ENCODE measurements at places on chromosomes 1 and 21.

- DNase-seq, result no peak
Observed at GRCh38 chr1:38444770-38445442, 398.3 kb upstream of the POU3F1 start.

DNA sequence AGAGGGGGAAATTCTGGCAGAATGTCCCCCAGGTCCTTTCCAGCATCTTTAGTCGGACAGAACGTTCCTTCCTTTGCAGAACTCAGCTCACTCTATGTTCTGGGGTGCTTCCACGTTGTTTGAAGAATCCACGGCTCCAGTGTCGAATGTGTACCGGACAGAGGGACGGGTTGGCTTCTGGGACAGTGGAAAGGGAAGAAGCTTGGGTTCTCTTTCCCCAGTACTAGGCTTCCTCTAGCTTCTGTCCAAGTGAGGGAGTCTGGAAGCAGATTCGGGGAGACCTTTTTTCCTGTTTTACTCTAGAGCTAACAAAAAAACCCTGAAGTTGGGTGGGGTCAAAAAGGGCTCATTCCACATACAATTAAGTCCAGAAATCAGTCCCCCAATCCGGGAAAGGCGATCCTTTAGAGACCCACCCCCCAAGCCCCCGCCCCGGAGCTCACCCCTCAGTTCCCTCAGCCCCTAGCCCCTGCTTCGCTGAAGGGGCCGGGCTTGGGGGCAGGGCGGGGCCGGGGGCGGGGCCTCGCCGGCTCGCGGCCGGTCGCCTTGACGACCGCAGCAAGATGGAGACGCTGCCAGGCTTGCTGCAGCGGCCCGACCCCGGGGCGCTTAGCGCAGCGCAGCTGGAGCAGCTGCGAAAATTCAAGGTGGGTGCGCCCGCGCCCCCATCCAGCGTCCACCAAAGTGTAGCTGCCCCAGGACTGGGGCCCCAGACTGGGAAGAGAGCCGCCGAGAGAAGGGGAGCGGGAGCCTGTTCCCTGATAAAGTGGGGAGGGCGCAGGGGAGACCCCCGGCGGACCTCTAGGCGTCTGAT is at the start of gene RIIAD1:
TSS of gene RIIAD1 (plus strand) at position 549 of the 814 bp plus-strand sequence. CDS start at position 564, 15 bp downstream.
- DNase-seq, result peak; percentile 32

- DNase-seq, result no peak
Observed at GRCh38 chr1:19344372-19344810, 32.3 kb downstream of the SLC66A1 start.

DNA sequence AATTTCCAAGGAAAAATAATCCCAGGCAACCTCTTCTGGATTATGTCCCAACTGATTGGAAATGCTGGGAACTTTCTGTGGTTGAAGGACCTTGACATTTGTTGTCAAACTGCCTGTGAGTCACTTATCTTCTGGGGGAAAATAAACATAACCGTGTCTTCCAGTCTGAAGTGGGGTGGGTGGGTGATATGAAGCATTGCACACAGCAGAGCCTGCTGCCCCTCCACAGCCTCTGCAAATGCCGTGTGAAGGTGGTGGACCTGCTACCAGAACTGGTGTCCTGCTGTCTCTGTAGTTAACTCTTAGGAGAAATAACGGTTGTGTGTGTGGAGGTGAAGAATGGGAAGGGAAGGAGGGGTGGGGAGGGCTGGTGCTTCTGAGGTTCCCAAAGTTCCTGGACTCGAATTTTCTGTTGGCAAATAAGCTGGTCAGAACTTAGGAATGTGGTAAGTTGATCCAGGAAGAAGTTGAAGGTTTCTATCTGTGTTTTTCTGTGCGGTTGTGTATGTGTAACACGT is 23.2 kb downstream of the GALNT2 start:
- DNase-seq, result no peak

DNA sequence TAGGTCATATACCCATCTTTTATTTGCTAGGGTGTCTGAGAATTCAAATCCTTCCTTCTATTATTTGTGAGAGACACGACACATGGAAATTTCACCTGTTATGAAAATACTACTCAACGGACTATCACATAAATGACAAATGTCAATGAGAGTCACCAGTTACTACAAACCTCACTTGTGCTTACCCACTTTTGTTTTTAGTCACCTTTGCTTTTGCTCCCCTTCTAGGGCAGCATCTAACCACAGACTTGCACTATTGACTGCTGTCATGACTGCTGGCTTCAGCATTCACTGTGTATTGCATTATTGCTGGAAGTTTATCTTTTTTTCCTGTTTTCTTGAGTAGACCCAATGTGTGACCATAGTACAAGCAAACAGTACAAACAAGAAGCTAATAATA is 1048.0 kb downstream of the PLA2G4A start:
- DNase-seq, result no peak

- DNase-seq, result no peak
Observed at GRCh38 chr1:23667411-23667810, 24.2 kb upstream of the RPL11 start.

- DNase-seq, result no peak
Observed at GRCh38 chr21:44994695-44995342, 55.0 kb downstream of the SLX9 start.

DNA sequence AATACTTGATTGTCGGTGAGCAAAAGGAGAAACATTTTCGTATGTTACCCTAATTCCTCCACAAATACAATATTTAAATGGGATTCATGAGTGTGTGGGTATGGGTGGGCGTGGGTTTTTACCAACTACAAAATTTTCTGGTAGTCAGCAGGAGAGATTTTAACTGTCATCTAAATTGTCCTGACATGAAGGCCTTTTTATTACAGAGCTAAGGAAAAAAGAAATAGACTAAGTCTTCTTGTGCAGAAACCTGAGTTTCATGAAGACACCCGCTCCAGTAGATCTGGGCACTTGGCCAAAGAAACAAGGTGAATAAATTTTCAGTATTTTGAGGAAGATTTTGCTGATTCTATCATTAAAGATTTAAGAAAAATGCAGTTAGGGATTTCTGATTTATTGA is 752 bp downstream of the RGS18 start:
- DNase-seq, result no peak

DNA sequence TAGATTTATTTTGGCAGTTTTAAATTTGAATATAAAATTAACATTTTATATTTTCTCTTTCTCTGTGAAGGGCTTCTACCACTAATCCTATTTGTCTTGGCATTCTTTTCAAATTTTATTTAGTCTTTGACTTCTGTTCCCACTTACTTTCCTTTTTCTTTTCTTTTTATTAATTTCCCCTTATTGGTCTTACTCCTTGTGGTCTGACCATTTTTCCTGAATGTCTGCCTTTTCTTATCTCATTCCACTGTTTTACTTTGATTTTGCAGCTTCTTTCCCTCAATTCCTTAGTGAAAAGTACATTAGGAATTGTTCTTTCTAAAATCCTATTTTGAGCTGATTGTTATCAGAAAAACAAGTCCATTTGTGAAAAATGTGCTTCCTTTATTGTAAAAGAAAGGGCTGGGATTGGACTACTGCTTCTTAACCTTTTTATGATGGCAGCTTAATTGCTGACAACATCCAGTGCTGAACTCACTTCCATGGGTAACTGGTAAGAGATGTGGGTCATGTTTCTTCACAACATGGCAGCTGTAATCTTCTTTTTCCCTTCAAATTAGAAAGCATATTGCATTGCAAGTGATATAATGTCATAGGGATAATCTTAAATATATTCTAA is 284.6 kb downstream of the DNM3 start:
- DNase-seq, result no peak

DNA sequence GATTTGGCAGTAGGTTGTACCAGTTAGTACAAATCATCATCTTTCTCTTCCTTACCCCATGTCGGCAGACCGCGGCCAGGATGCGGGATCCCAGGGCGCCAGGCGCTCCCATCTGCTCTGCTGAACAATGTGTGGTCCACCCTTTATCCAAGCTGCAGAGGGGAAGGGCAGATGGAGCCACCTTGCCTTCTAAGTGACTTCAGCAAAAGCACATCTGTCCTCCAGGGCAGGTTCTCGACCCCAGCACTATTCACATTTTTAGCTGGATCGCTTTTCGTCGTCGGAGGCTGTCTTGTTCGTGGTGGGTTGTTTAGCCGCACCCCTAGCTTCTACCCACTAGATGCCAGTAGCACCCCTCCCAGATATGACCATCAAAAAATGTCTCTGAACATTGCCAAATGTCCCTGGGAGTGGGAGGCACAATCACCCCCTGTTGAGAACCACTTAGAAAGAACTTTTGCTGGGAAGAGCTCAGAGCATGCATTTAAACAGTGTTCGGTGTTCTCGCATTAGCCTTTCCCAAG is 58.1 kb upstream of the SIM2 start:
- DNase-seq, result no peak

- DNase-seq, result no peak
Observed at GRCh38 chr1:1677718-1678580, 14.6 kb downstream of the SLC35E2B start.

DNA sequence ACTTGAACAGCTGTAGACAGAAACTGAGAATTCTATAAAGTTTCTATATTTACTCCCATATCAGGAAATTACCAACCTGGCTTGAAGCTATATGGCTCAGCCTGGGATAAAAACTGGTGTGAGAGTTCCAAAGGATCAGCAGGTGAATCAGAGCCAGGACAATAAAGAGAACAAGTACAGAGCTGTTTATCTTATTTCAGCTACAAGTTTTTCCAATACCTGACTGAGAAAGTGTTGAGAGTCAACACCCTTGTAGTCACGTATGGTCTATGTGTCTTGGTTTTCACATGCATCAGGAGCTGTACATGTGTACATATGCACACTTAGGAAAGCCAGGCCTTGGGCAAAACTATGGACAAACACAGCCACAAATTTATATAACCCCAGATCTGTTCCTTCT is 40.7 kb upstream of the CXADR start:
- no peak for DNase-seq

DNA sequence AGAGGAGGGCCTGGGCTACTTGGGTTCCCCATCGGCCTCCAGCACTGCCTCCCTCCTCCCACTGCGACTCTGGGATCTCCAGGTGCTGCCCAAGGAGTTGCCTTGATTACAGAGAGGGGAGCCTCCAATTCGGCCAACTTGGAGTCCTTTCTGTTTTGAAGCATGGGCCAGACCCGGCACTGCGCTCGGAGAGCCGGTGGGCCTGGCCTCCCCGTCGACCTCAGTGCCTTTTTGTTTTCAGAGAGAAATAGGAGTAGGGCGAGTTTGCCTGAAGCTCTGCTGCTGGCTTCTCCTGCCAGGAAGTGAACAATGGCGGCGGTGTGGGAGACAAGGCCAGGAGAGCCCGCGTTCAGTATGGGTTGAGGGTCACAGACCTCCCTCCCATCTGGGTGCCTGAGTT is 24.4 kb downstream of the EIF2D start:
- DNase-seq, result no peak

DNA sequence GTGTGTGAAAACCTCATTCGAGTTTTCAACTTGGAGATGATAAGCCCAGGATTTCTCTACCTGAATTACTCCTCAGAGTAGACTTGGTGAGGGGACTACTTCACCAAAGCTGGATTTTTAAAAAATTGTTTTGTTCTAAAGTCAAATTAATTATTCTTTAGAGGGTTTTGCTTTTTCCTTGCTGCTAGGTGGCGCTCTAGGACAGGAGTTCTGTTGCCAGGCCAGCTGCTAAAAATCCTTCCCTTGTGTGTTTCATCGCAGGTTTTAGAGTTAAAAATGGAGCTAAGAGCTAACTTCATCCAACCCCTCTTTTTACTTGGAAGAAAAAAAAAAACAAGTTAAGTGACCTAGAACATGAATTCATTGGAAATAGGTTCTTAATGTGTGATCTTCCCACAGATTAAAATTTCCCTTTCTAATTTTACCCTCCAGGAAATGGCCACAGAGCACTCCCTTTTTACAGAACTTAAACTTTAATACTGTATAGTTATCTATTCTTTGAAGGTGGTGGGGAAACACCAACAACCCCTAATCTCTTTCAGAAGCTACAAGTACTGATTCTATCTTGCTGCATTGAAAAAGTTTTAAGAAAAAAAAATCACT is 36.7 kb upstream of the FAM163A start:
- DNase-seq, result peak; percentile 14

GRCh38 chr1:183907070-183907469 is 102.2 kb downstream of the RGL1 start:
- DNase-seq, result no peak

GRCh38 chr1:234958066-234958705 is 170.5 kb downstream of the TOMM20 start:
- DNase-seq, result no peak

- DNase-seq, result peak; percentile 39
Observed at GRCh38 chr1:20732071-20732587, 374 bp downstream of the SH2D5 start.

DNA sequence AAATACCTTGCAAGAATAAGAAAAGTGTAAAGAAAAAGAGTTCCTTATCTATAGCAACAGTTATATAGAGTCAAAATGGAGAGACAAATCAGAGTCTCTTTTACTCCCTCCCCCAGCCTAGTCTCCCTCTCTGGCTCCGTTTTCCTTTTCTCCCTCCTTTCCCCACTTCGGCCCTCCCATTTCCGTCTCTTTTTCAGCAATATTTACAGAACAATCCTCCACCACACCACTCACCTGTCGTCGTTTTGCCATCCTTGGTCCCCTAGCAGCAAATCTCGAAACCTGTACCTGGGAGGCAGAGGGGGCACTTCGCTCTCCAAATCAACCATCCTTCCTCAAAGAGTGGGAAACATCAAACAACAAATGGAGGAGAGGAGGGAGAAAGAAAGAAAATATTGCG is 259 bp downstream of the KCNT2 start:
- no peak for DNase-seq

DNA sequence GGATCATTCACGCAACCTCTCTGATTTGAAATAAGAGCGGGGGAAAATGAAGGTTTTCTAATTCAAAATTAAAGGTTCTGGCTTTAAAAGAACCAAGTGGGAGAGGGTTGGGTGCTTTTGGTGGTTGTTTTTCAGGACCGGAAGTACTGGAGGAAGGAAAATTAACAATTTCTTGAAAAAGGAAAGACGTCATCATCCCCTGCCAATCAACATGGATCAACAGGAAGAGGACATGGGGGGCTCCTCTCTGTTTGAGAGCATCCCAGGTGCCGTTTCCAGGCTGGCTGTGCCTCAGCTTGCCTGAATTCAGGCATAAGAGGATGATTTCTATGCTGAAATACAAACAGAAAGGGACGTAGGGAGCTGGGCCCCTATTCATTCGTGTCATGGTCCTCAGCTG is 21.6 kb upstream of the NID1 start:
- no peak for DNase-seq

DNA sequence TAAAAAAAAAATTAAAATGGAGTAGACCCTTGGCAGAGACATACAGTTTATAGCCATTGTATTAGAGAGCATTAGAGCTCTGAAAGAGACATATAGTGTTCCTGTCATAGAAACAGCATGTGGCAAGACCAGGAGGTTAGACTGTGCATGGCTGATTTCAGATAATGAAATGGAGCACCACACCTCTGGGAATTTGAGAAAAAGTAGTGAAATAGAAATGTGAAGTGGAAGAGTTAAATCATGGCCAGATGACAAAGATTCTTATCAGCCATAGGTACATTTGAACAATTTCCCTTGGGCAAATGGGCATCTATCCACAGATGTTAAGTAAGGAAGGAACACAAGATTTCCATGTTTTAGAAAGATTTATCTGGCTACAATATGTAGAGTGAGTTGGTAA is 1083.1 kb downstream of the PLA2G4A start:
- DNase-seq, result no peak

DNA sequence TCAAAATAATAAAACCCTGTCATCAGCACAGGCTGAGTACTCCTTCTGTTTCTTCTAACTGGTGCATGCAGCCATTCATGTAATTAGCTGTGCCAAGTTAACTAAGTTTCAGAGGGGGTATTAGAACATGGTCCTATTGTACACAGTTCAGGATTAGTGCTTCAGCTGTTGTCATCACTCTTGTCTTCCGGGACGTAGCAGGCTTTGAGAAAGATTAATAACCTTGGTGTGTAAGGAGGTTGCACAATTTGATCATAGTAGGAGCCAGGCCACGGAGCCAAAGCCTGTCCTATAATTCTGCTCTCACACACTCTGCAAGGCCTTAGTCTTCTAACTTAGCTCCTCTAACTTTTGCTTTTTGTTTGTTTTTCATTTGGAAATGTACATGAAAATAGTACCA is 44.7 kb downstream of the PTGFRN start:
- DNase-seq, result no peak
